H1 (cell line): ENCODE measurements at places on chromosomes 7 and 10. TPM values are rescaled to one million over a fixed set of nuclear protein-coding genes. Genes with fewer than 3 reads are reported as not detected.

- DNase-seq, result no peak
Measured at GRCh38 chr7:29163854-29164253, 17.5 kb upstream of the CPVL start.

DNA sequence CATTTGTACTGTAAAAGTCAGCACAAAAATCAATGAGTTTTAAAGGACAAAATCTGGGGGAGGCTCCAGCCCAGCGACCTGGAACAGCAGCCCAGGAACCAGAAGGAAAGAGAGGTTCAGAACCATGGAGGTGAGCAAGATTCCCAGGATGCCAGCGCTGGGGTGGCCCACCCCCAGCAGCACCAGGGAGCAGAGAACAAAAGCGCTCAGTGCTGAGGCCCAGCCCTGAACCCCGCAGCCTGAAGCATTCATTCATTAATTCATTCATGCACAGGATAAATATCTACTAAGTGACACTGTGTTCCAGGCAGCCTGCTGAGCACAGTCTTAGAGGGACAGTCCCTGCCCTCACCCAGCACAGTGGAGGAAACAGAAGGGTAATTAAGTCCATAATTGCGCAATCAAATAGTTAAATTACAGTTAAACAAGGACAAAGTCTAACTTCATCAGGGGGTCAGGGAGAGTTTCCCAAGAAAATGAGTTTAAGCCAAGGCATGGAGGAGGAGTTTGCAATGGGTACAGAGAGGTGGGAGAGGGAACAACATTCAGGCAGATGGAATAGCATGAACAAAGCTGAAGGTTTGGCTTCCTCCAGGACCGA lies 202.3 kb downstream of the GRID1 start:
- DNase-seq, result no peak

GRCh38 chr10:78331391-78331922 lies 297.8 kb downstream of the RPS24 start:
- DNase-seq, result no peak

The CYP26A1 gene
- total RNA-seq, result 5.0 and 6.2 TPM in 2 replicates
